Stimulated activated CD8-positive, alpha-beta memory T cell treated with anti-CD3 and anti-CD28 coated beads, Interleukin-4, amount 100 ng/mL, for 24 hours (primary cell): ENCODE measurements at places on chromosomes 1 and 21.

GRCh38 chr1:16907870-16908758 is 12.3 kb downstream of the RNU1-2 start:
- no peak for DNase-seq

DNA sequence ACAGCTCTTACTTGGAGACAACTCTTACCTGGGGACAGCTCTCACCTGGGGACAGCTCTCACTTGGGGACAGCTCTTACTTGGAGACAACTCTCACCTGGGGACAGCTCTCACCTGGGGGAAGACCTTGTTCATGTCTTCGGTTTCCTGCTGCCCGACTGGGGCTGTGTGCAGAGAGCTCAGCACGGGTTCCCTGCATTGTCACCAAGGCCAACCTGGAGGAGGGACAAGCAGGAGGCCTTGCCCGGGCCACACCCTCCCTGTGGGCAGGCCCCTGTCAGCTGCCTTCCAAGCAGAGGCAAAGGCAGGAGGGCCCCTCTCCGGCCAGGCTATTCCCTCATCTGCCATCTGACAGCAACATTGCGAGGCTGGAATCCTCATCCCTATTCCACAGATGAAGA is at the start of gene LDLRAD1:
TSS of gene LDLRAD1 (minus strand) at position 208 of the 400 bp plus-strand sequence. CDS start at position 134, 74 bp downstream.
- no peak for DNase-seq

- no peak for DNase-seq
Observed at GRCh38 chr1:197222025-197222685, 45.9 kb upstream of the CRB1 start.

DNA sequence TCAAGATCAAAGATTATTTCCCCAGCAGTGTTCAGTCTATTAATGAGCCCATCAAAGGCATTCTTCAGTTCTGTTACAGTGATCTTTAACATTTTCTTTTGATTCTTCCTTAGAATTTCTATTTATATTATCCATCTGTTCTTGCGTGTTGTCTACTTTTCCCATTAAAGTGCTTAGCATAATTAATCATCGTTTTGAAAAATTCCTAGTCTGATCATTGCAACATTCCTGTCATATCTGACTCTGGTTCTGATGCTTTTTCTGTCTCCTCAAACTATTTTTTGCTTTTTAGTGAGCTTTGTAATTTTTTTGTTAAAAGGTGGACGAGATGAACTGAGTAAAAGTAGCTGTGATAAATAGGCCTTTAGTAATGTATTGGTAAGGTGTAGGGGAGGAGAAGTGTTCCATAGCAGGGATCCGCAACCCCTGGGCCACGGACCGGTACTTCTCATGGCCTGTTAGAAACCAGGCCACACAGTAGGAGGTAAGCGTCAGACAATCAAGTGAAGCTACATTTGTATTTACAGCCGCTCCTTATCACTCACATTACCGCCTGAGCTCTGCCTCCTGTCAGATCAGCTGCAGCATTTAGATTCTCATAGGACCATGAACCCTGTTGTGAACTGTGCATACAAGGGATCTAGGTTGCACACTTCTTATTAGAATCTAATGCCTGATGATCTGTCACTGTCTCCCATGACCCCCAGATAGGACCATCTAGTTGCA is 163.3 kb downstream of the PIK3R3 start:
- DNase-seq: no peak

DNA sequence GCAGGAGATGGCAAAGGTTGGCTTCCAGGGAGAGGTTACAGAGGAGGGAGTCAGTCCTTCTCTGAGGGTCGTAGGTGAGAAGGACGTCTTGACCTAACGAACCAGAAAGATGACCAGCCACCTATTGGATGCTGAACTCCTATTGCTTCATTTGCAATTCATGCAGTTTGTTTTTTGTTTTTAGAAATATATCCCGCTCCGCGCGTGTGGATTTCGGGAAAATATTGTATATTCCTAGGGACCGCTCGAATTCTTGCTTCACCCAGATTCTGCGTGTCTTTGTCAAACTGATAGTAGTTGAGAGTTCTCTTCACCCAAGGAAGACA is 564 bp downstream of the DISP1 start:
- DNase-seq: no peak

GRCh38 chr1:167057241-167057688 is 32.9 kb downstream of the GPA33 start:
- no peak for DNase-seq

DNA sequence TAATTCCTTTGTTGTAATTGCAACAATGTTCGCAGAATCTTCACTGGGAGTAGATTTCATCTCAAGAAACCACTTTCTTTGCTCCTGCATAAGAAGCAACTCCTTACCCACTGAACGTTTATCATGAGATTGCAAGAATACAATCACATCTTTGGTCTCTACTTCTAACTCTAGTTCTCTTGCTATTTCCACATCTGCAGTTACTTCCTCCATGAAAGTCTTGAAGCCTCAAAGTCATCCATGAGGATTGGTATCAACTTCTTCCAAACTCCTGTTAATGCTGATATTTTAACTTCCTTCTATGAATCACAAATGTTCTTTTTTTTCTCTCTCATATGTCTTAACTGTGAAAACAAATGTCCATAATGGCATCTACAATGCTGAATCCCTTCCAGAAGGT is 118.6 kb upstream of the RAB4A start:
- DNase-seq: no peak

GRCh38 chr1:66271904-66272254 is 262.1 kb upstream of the SGIP1 start:
- no peak for DNase-seq

DNA sequence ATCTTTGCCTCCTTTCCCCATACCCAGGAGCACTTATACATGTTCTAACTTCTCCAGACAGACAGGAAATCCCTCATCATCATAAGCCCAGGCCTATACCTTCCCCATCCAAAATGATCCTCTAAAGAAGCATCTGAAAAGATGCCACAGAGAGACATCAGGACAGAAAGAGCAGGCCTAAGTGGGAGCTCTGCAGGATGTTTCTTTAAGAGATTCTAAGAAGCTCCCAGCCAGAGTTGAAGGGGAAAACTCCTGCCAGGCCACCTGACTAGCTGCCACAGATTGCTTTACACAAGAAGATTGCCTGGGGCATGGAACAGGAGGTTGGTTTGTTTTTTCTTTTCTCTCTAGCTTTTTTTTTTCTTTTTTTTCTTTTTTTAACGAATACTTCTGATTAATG is 275.8 kb downstream of the VAV3 start:
- no peak for DNase-seq

- DNase-seq: no peak
Observed at GRCh38 chr21:15495965-15496364, 233.8 kb upstream of the USP25 start.

- DNase-seq: no peak
Observed at GRCh38 chr1:230501242-230501641, 75.1 kb upstream of the PGBD5 start.

DNA sequence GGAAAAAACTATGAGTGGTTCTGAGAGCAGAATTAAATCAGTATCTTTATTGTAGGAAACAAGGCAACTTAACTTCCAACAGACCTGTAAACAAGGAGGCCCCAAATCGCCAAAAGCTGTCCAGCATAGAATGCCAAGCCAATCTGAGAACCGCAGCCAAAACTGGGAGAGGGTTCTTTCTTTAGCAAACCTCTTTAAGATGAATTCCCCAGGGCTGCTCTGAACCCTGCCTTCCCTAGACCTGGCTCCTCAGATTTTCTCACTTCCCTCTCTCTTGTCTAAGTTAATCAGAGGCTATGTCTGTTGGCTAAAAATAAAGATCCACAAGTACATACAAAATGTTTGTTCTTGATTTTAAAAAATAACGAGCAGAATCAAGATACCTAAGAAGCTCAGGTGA is 141.4 kb downstream of the SMYD3 start:
- no peak for DNase-seq

DNA sequence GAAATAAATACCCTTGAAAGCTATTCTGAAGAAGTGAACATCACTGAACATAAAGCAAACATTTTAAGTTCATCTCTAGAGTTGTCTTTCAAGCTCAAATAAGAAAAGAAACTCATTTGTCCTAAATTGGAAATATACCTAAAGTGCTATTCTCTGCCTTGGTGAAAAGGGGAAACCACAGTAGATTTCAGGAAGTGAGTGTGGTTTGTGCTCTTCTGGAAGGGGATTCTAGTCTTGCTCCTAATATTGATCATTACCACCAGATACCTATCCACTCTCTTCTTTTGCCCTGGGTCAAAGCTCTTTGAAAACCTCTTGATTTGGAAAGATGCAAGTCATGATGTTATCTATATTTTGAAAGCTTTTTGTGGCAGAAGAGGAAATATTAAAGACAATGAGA is 798.1 kb downstream of the ADGRL2 start:
- no peak for DNase-seq

- DNase-seq: no peak
Observed at GRCh38 chr1:243256590-243256989, 749 bp downstream of the SDCCAG8 start.

- no peak for DNase-seq
Observed at GRCh38 chr1:222037720-222038119, 295.8 kb upstream of the DUSP10 start.

- no peak for DNase-seq
Observed at GRCh38 chr1:118290571-118290970, 105.5 kb upstream of the SPAG17 start.

- no peak for DNase-seq
Observed at GRCh38 chr1:14082331-14082730, 382.3 kb downstream of the PRDM2 start.

- DNase-seq: no peak
Observed at GRCh38 chr1:248009681-248010080, 3.8 kb upstream of the OR2L5 start.

DNA sequence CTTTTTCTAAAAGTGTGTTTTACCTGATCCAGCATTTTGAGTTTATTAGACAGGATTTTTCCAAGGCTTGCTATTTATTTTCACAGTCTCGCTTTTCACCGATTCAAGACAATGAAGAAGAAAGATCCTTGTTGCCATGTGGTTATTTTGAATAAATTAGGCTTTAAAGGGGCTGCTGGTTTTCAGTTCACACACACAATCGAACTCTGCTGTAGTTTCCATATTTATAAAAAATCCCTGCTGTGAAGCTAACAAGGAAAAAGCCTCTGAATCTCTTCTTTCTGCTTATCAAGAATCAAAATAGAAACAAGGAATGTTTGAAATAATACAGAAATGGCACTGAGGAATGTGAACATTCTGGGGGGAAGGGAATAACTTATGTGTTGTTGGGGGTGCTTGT is 102.5 kb upstream of the KAZN start:
- DNase-seq: no peak

DNA sequence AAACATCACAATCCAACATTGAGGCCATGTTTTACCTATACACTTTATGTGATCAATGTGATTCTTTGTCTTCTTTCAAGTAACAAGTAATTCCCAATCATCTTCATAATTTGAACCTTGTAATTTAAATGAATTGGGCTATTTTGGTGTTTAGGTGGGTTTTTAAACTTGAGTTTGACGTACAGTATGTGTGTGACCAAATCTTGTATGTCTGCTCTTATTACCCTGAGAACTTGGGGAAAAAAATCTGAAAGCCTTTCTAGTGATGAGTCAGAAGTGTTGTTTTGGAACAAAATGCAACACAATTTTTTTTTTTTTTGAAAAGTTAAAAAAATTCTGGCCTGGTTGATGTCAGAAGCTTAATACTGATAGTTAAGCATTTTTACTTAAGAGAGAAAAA is 68.5 kb downstream of the HHAT start:
- DNase-seq: no peak

DNA sequence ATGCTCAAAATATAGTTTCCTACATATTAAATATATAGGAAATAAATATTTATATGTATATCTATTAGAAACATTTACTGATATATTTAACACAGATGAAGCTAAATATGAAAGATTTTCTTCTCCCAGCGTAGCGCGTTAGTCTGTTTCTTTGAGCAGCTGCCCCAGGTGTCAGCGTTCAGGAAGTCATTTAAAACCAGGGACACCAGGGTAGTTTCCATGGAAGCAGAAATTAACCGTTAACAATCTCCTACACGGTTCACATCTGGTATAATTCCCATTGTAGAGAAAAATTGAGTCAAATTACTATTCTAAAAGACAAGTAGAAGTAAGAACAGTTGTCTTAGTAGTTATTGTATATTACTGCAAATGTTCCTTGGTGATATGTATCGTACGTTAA is 1443.7 kb downstream of the MRPL39 start:
- no peak for DNase-seq

DNA sequence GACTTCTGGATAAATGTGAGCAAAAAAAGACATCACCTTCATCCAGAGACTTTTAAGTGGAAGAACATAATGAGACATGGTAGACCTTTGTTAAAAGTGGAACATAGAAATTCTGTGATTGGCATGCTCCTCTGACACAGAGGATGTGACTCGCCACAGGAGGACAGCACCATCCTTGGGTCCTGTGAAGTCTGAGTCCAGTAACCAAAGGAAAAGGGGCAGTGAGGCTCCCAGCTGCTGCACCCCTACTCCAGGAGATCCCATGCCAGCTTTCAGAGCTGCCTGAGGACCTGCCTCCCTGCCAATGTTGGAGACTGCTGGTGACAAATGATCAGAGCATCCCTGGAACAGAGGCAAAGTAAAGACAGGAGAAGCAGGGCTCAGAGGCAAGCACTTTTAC is 136.2 kb downstream of the BRINP2 start:
- no peak for DNase-seq

DNA sequence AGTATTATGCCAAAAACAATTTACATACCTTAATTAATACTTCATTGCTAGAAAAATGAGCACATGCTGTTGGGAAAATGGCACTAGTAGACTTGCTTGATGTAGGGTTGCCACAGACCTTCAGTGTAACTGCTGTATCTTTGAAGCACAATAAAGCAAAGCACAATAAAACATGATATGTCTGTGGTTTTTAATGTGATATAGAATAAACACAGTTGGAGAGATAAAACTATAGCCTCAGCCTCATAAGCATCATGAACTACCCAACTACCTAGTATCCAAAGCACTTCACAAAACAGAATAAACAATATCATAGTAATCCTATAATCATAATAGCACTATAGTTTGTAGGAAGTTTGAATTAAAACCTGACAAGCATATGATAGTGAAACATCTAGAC is 143.5 kb downstream of the SYT14 start:
- no peak for DNase-seq
